BE2C (cell line): ENCODE measurements at places on chromosomes 16 and 17.

GRCh38 chr17:41864498-41864835 lies 756 bp downstream of the KLHL11 start:
- DNase-seq = no peak

DNA sequence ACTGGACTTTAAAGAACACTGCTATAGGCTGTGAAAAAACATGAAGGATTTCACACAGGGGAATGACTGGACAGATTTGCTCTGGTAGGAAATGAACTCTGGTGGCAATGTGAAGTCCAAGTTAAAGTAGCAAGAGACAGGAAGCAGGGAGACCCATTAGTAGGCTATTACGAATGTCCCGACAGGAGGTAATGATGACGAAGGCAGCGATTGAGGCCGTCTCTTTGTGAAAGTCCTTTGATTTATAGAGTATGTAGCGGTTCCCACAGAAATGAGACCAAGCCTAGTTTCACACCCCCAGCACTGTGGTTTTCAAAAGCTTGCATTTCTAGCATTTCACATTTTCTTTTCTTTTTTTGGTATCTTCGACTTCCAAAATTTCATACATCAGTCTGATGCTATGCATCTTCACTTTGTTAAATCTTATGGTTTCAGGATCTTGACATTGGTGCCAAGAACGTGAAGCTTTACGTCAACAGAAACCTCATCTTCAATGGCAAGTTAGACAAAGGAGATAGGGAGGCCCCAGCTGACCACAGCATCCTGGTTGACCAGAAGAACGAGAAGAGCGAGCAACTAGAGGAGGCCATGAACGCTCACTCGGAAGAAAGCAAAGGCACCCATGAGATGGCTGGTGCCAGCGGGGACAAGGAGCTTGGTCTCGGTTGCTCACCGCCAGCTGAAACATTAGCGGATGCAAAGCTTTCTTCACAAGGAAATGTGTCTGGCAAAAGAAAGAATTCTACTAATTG lies 189.8 kb downstream of the KATNIP start:
- DNase-seq = no peak

DNA sequence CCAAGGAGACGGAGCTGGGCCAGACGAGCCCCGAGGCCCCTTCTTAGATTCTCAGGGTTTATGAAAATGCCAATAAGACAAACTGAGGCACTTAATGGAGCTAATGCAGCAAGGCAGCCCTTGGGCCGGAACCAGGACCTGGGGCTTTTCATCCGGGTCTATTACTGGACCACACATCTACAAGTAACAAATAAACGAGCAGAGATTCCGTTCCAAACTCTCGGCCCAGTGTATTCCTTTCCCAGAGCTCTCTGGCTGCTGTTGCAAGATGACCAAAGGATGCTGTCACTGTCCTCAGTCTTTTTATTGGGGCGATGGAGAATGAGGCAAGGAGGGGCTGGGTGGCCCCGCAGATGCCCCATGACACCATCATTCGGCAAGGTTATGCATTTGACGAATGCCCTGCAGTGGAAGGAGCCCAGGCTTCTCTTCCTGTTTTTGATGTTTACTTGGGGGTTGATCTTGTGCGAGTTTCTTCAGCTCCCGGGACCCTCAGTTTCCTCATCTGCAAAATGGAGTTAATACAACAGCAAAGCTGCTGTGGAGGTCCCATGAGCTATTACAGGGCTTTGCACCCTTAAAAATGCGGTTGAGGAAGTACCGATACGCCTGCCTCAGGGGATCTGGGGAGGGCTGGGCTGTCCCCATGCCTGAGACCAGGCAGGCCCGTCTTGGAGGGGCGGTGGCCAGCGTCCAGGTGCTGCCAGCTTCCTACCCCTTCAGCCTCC lies 1.1 kb upstream of the NTN1 start:
- DNase-seq = no peak

DNA sequence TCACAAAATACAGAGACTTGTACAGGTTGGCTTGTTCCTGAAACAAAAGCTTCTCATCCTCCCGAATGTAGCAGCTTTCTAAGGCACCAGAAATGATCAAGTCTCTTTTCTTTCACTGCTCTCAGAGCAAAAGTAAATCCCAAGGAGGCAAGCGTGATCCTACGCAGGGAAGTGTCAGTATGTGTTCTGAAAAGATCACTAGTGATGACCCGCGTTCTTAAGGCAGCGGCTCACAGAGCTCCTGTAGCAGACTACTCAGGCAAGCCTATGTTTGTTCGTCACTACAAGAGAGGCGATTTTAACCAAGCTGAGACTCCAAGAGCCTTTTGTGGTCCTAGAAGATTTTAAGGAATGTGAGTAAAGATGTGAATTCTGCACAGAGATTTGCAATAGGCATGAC lies 34.5 kb downstream of the WIPI1 start:
- DNase-seq = no peak

GRCh38 chr16:56771558-56772279 lies 41.8 kb downstream of the NUP93 start:
- no peak for DNase-seq

DNA sequence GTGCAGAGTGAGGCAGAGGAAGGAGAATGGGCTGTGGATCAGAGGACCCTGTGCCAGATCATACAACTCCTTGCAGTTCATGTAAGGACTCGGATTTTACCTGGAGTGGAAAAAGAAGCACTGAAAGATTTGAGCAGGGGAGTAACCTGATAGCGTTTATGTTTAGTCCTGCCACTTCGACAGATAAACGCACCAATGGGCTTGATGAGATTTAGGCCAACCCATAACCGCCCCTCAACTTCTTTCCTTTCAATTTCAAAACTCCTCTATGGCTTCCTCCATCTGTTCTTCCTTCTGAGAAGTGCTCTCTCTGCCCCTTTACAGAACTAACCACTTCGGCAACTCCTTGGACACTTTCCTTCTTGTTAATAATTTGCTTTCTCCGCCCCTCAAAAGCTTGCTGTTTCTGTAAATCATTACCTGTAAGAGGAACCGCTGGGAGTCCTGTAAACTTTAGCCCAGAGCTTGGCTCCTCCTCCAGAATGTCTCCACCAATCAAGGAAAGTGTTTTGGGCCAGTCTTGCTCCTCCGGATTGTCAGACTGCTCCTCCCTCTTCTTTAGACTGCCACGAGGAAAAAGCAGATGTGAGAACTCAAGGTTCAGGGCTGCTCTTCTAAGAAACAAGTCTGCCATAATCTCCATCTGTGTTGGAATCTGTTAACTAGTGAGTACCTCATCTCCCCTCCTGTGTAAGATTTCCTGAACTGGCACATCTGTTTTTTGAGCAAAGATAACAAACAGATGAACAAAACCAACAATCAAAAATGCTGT lies at the start of gene ACSM3:
Gene ACSM3, plus strand, starts transcription at position 554 of the 772 bp plus-strand sequence. CDS start 6,021 bp downstream, outside the sequence.
- DNase-seq = no peak
